ENCODE measurements at places on chromosomes 4 and X.

DNA sequence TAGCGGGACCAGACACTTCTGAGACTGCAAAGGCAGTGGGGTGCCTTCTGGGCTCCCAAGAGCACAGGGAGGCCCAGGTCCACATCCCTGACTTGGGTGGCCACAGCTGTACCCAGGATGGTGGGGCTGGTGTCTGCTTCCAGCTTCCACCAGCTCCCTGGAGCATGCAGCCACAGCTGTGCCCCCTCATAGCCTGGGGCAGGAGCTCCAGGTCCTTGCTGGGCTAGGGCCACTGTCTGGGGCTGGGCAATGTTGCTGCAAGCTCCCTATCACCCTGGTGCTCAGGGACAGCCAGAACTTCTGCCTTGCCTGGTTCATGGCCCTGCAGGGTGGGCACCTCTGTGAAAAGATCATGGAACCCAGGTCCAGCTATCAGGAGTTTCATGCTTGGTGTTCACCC lies 673.9 kb downstream of the SH3BGRL start:
- DNase-seq, result no peak

GRCh38 chrX:136694431-136695087 lies 46.6 kb downstream of the CD40LG start:
- peak; percentile 5 for DNase-seq

GRCh38 chr4:6868386-6868785 lies 41.2 kb upstream of the TBC1D14 start:
- no peak for DNase-seq

DNA sequence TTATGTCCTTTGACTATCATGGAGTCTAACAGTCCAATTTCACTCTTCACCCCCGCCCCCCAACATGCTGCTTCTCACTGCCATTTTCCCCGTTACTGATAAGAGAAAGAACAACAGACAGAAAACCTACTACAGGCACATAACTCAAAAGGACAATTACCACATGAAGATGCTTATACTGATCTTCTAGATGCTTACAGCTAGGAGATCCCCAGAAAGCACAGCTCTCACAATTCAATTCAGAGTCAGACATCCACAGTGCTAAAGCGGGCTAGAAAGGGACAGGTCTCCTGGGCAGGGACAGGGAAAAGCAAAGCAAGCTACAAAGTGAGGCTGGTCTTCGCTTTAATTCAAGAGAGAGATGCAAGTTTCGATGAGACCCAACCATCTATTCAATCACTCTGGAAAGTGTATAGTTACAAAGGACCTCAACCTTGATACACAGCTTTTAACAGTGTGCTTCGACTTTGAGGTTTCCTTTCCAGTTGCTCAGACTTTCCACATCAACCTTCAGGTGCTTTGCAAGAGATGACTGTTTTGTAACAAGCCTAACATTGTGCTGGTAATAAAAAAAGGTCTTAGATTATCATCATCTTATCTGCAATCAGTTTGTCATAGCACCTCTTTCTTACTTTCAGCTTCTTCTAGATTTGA lies 60.9 kb downstream of the LEF1 start:
- DNase-seq, result no peak

- DNase-seq, result no peak
Measured at GRCh38 chr4:12979797-12980196, 504.3 kb downstream of the RAB28 start.

- no peak for DNase-seq
Measured at GRCh38 chr4:76302826-76303438, 3.6 kb upstream of the STBD1 start.

DNA sequence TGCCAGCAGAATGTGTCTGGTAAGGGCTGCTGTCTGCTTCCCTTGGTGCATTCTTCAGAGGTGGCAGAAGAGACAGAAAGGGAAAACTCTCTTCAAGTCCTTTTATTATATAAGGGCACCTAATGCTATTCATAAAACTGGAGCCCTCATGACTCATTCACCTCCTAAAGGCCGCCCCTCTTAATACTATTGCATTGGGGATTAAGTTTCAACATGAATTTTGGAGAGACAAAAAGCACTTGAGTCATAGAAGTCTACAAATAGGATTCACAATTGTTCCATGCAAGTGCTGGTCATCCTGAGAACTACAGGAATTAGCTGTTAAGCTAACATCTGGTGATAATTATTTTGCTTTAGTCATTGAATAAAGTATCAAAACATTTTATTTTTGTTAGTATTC lies 349.5 kb downstream of the HS3ST1 start:
- no peak for DNase-seq

- DNase-seq, result no peak
Measured at GRCh38 chrX:148610328-148610698, 109.9 kb downstream of the AFF2 start.

GRCh38 chrX:140804292-140804691 lies 94.7 kb downstream of the LINC00632 start:
- no peak for DNase-seq

DNA sequence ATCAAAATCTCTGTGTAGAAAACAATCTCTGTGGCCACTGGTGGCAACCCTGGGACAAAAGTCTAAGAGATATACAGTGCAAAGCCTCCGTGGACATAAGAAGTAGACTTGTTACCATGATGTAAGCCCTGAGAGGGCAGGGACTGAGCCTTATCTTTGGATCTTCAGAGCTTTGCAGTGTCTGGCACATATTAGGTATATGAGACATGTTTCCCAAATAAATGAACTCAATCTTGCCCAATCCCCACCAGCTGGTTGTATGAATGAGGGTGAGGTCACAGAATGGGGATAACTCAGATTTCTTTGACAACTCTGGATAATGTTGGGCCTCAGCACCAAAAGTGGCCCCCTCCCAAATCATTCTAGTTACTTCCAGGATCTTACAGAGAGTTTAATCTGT lies 511.4 kb upstream of the DIPK2B start:
- no peak for DNase-seq

- no peak for DNase-seq
Measured at GRCh38 chr4:31467781-31468180, 747.6 kb downstream of the PCDH7 start.

- DNase-seq, result no peak
Measured at GRCh38 chrX:46754586-46755061, 4.3 kb downstream of the SLC9A7 start.

DNA sequence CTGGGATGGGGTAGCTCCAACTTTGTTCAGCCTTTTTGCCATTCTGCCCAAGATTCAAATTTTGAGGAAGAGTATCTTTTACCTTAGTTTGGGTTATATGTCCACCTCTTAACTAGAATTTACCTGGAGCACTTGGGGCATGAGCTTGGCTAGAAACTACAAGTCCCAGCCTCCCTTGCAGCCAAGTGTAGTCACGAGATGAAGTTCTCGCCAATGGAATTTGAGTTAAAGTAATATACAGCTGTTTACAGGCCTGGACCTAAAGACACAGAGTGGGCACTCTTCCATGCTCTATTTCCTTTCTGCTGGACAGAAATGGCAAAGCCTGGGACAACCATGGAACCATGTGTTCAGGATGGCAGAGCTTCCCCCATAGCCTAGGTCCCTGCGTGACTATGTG lies 233.6 kb upstream of the GATB start:
- DNase-seq, result no peak

All from NCI-H1092 (cell line).